Smooth muscle cell of the umbilical artery (primary cell): ENCODE measurements at places on chromosomes 4 and X. TPM values are rescaled to one million over a fixed set of nuclear protein-coding genes. Genes with fewer than 3 reads are reported as not detected.

The PTTG2 gene
- not detected in 2 replicates for total RNA-seq

The ZNF711 gene
- 3.9 and 6.1 TPM in 2 replicates for total RNA-seq

The NDUFA1 gene
- total RNA-seq, result 25.5 and 66.2 TPM in 2 replicates

The FGG gene
- not detected in 2 replicates for total RNA-seq

The CTAG1B gene
- not detected in 2 replicates for total RNA-seq

The TMEM47 gene
- 37.4 and 40.6 TPM in 2 replicates for total RNA-seq

The PPAT gene
- total RNA-seq, result 15.7 and 29.9 TPM in 2 replicates

The TCEANC gene
- total RNA-seq, result 1.5 and 3.9 TPM in 2 replicates

The TCEAL6 gene
- total RNA-seq, result not detected in 2 replicates

The VCX3B gene
- total RNA-seq, result not detected in 2 replicates

The CCDC160 gene
- total RNA-seq, result 0.18 and 0.30 TPM in 2 replicates

The CC2D2A gene
- total RNA-seq, result 17.8 and 19.7 TPM in 2 replicates

The GPR119 gene
- not detected in 2 replicates for total RNA-seq

The TMSB15A gene
- 2.4 and 6.9 TPM in 2 replicates for total RNA-seq
